CD4-positive, alpha-beta T cell (primary cell): ENCODE measurements at places on chromosomes 16 and 17. TPM values are rescaled to one million over a fixed set of nuclear protein-coding genes. Genes with fewer than 3 reads are reported as not detected.

Gene MSLN
- not detected for total RNA-seq

Gene SOST
- not detected for total RNA-seq

DNA sequence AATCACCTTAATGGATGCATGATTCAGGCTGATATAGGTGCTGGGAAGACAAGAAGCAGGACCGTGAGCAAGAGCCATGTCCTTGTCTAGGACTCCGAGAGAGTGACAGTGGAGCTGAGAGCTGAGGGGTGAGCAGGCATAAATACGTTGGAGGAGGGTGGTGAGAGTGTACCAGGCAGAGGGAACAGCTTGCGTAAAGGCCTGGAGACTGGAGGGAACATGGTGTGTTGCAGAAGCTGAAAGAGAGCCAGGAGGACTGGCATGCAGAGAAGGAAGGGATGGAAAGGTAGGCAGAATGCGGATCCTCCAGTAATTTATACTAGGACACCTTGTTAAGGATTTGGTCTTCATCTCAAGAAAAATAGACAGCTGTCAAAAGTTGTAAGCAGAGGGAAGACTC lies 653.2 kb downstream of the HS3ST4 start:
- DNase-seq: no peak

GRCh38 chr17:50476545-50477315 lies 1.9 kb upstream of the RSAD1 start:
- DNase-seq: no peak

DNA sequence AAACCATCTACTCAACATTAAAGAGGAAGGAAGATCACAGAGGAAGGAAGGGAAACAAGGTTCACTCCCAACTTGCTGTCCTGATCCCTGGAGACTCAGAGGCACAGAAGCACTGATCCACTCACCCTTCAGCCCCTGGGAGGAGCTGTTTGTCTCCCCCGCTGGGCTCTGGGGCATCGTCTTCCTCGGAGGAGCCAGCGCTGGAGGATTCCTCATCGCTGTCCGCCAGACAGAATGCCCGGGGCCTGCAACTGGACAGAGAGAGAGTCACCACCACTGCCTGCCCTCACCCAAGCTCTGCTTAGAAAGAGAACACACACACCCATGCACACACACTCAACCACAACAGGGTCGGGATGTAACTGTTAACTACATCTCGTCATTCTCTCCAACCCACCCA lies 24.8 kb upstream of the ERN1 start:
- no peak for DNase-seq

- no peak for DNase-seq
Observed at GRCh38 chr16:2819939-2820835, 3.1 kb downstream of the PRSS21 start.

DNA sequence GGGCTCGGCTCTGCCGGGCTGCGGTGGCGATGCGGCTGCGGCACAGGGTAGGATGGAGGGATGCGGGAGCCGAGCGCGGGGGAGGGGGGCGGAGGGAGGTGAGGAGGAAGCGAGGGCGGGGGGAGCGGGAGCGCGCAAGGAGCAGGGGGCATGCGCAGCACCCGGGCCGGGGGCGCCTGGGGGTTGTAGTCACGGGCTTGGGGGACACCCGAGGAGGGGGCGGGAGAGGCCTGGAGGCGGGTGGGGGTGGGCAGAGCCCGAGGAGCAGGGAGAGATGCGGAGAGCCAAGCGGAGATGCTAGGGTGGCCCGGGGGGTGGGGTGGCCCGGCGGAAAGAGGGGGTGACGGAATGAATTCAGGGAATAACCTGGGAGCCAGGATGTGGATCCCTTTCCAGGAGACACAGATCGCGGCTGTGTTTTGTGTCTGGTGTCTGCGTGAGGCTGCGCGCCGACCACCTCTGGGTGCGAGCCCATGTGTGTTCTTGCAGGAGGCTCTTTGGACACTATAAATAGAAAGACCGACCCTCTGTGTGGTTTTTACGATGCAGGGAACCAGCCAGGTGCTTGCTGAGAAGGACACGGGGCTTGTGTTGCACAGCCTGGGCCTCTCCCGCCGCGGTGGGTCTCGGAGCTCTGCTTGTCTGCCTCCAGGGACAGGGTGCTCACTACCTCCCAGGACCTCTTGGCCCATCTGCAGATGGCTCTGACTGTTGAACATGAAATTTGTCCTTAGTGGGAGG lies at the start of gene STX1B:
STX1B (minus strand) TSS at position 54 of the 741 bp plus-strand sequence. CDS start 242 bp downstream, outside the sequence.
- DNase-seq: peak; percentile 56

- no peak for DNase-seq
Observed at GRCh38 chr16:64450177-64450576, 671.7 kb downstream of the CDH11 start.

DNA sequence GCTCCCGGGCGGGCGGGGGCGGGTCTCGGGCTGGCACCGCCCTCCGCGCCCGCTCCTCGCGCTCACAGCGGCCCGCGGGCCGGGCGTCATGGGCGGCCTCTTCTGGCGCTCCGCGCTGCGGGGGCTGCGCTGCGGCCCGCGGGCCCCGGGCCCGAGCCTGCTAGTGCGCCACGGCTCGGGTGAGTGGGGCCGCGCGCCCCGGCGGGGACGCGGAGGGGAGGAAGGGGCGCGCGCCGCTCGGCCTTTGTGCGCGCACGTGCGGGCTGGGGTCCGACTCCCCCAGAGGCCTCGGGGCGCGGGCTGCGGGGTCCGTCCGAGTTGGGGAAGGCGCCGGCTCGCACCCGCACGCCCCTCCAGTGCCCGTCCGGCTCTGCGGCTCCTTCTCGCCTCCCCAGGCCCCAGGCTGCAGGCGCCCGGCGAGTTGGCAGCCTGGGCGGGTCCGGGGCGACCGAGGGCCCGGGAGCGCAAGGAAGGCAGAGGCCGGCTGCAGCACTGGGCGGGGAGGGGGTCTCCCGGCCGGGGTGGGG lies at the start of gene NME4:
NME4 (plus strand) TSS at position 65 of the 527 bp plus-strand sequence; CDS start at position 89, 24 bp downstream.
- DNase-seq: peak; percentile 29
